ENCODE measurements at places on chromosomes 7 and 10.

GRCh38 chr10:129966370-129966888 is 2.4 kb upstream of the EBF3 start:
- DNase-seq: no peak

DNA sequence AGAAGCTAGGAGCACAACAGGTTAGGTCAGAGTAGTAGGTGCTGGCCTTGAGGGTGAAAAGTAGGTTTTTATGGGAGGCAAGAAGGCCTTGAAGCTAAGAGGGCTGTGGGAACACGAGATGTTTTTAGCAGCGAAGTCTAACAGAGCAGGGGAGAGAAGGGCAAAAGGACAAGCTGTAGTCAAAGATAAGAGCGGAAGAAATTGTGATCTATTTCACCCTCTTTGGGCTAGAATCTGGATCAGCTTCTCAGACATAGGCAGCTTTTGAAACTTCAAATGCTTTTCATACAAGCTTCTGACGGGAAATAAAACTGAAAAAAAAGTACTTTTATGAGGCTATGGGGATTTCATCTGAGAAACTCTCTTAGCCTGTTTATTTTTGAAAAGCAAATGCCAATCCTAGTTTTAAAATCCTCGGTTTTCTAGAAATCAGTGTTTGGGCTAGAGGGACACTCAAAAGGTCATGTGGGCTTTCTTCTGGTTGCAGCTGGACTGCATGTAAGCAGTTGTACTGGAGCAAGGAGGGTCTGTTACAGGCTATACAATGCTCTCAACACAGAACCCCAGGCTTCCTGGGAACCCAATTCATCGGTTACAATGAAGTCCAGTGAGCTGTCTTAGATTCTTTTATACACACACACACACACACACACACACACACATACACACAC is 83.6 kb downstream of the RNF216 start:
- no peak for DNase-seq

DNA sequence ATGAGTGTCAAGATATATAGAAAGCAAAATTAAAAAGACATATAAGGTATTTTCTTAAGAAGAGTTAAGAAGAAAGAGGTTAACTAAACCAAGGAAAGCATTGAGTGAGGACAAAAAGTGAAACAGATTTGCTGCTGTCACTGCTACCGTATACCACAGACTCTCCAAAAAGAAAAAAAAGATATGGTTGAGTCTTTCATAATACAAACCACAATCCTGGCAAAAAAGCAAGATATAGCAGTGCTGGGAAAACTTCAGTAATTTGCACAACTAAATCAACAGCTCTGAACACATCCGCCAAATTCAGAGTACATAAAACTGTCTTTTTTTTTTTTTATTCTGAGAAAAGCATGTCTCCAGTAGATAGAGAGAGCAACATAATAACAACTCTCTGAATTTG is 114.7 kb downstream of the ETV1 start:
- DNase-seq: peak; percentile 85

DNA sequence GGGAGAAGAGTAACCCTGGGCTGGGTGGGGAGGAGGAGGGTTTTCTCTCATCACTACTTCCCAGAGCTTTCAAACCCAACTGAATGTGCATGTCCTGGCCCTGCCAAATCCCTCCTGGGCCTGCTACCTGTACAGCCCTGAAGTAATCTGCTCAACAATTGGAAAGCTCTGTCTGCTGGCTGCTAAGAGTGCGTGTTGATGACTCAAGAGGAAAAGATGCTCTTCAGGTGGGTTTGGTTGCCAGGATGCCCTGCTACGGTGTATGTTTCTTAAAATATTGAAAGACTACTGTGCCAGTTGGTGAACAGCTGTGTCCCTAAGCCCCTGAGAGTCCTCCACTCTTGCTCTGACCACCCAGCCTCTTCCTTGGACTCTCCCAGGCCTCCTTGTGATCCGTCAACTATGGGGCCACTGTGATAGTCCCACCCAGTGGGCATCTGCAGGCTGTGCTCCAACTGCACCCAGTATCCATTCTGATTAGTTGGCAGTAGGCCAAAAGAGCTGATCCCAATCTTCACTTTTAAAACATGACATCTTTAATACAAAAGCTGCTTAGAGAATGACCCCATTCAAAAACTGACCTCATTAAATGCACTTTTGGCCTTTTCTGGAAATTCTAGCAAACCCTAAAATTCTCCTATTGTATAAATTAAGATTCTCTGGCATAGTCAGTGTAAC is 85.6 kb downstream of the AOAH start:
- no peak for DNase-seq

- DNase-seq: no peak
Measured at GRCh38 chr7:68393051-68393450, 1205.2 kb upstream of the AUTS2 start.

DNA sequence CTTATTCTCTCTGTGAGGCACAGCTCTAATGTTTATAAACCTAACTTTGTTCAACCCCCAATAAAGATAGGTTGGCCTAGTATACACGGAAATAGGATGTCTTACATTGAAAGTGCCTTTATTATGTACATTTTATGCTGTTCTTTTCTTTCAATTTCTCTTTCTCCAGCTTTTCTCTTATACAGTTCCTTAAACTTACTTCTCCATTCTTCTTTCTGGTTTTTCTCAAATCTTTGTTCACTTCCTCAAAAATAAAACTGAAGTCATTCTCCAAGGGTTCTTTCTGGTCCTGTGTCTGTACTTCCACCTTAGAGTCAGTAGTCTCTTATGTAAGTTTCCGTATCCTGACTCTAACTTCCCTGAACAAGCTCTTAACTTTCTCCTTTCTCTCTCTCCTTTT is 29.2 kb upstream of the NAMPT start:
- DNase-seq: no peak

DNA sequence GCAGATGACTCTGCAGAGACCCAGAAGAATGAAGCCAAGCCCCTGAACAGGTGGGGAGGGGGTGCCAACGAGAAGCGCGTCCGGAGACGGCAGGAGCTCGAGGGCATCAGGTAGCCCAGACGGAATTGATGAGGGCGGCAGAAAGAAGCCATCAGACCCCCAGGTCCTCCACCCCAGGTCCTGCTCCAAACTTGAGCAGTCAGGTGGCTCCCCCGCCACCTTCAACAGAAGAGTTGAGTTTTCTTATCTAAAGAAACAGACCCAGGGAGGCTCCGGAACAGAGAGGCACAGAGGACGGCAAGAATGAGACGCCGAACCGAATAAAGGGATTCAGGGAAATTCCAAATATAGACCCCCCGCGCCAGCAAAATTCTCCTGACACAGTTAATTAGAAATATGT is 22.2 kb downstream of the RGS10 start:
- DNase-seq: no peak

- DNase-seq: peak; percentile 7
Measured at GRCh38 chr10:73967022-73967429, 30.9 kb upstream of the VCL start.

DNA sequence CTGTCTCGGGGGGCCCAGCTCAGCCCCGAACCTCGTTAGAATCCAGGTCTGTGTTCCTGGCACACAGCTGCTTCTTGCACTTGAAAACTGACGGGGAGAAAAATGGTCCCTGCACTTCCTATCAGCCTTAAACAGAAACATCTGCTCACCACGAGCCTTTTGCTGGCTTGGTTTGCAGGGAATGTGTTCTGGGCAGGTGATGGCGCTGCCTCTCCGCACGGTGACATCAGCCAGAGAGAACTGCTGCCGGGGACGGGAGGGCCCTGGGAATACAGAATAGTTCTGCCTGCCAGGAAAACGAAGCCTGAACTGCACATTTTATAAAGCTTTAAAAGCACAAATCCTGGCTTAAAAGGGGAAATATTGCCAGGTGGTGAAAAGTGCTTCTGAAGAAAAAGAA is 622.5 kb downstream of the TYW1 start:
- peak; percentile 14 for DNase-seq

DNA sequence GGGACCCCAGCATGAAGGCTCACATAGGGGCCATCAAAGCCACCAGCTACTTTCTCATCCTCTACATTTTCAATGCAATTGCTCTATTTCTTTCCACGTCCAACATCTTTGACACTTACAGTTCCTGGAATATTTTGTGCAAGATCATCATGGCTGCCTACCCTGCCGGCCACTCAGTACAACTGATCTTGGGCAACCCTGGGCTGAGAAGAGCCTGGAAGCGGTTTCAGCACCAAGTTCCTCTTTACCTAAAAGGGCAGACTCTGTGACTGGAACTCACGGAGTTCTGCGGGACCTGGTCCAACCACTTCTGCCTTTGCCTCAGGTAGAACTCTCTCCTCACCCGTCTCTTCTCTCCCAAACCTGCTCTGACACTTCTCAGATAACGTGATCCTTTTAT is 945 bp downstream of the TAS2R40 start:
- no peak for DNase-seq

DNA sequence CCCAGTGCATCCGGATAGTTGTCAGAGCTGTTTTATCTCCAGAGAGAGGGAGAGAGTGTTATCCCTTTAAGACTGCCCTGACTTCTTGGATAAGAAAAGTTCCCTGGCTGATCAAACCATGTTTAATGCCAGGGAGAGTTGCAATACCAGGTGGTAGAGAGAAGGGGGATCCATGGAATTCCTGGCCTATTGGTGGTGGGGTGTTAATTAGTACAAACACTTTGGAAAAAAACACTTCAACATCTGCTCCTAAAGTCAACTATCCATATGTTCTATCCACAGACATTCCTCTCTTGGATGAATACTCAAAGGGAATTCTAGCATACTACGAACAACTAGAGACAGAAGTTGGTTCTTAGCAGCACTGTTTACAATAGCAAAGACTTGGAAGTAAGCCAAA is 307.2 kb downstream of the TCERG1L start:
- DNase-seq: no peak

GRCh38 chr10:97732052-97732359 is 4.9 kb upstream of the ZFYVE27 start:
- DNase-seq: no peak

DNA sequence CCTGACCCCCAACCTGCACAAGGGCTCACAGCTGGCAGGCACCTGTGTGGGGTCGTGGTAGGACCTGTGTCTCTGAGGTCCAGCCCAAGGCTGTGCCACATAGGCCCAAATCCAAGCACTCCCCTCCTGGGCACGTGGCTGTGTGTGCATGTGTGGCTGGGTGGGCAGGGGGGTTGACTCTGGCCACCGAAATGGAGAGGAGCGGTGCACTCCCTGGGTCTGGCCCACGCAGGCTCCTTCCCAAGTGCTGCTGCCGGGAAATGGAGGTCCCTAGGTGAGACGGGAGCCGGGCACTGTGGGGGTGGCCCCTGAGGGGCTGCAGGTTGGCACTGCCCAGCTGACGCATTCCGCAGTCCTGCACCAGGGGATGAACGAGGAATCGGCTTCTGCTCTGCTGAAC is 528.1 kb downstream of the DNAJB6 start:
- no peak for DNase-seq

DNA sequence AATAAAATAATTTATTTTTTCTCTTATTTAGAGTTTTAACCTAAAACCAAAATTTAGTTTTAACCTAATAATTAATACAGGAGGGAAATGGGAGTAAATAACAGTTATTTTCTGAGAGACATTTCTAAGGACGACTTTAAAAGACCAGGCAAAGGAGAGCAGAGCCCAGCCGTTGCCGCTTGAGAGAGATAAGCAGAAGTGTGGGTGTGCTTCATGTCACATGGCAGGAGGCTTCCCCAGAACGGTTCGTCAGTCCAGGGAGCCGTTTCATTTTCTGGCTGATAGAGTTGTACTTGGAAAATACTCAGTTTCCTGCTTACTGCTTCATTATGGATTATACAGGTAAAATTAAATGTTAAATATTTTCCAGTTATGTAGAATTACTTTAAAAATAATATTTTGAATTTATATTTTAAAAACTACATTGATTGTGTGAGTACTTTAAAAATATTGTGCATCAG is 61.4 kb downstream of the ST7 start:
- DNase-seq: no peak

GRCh38 chr7:137597856-137598255 is 248.9 kb downstream of the DGKI start:
- no peak for DNase-seq

- DNase-seq: no peak
Measured at GRCh38 chr10:62620491-62620890, 184.0 kb upstream of the ADO start.

DNA sequence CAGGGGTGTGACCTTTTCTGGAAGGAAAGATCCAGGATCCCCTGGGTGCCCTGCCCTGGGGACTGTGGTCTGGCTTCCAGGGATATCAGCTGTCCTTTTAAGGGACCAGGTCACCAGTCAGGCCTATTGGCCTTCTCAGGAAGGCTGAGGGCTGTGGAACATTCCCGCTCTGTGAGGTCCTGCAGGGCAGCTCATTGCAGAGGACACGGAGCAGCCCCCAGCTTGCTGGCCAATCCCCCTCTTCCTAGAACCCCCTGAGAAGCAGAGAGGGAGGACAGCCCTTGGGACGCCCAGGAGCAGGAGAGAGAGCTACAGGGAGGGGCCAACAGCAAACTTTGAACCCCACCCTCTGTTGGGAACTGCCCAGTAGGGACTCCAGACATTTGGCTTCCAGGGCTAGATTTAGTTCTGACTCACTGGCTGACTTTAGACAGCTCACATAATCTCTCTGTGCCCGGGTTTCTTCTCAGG is 67.9 kb upstream of the COL13A1 start:
- peak; percentile 29 for DNase-seq

DNA sequence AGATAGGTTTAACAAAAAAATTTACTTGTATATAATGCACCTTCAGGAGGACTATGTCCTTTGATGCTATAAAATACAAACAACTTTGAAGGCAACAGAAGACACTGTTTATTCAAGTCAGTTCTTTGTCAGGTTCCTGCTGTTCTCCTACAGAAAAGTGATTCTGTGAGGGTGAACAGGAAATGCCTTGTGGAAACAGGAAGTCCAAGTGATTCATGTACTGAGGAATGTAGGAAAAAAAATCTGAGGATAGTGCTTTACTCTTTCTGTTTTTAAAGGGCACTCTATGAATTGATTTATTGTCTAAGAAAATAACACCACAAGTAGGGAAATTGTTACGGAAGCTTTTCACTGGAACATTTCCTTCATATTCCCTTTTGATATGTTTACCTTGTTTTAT is 171.9 kb downstream of the HDAC9 start:
- peak; percentile 80 for DNase-seq

DNA sequence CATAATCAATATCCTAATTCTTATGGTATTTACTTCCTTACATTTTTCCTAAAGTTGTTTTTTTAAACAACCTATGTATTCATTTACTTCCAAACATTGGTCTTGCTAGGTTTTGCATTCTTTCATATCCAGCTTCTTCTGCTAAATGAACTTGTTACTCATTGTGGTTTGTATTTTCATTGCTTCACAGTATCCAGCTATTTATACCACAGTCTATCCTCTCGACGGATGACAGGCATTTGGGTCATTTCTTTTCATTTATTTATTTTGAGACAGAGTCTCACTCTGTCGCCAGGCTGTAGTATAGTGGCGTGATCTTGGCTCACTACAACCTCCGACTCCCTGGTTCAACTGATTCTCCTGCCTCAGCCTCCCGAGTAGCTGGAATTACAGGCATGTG is 66.8 kb downstream of the CCDC6 start:
- peak; percentile 63 for DNase-seq

- no peak for DNase-seq
Measured at GRCh38 chr7:159212226-159212625, 67.6 kb upstream of the VIPR2 start.

Measured in fibroblast of skin of right quadriceps (primary cell).